ENCODE measurements at places on chromosomes 7 and 10.

DNA sequence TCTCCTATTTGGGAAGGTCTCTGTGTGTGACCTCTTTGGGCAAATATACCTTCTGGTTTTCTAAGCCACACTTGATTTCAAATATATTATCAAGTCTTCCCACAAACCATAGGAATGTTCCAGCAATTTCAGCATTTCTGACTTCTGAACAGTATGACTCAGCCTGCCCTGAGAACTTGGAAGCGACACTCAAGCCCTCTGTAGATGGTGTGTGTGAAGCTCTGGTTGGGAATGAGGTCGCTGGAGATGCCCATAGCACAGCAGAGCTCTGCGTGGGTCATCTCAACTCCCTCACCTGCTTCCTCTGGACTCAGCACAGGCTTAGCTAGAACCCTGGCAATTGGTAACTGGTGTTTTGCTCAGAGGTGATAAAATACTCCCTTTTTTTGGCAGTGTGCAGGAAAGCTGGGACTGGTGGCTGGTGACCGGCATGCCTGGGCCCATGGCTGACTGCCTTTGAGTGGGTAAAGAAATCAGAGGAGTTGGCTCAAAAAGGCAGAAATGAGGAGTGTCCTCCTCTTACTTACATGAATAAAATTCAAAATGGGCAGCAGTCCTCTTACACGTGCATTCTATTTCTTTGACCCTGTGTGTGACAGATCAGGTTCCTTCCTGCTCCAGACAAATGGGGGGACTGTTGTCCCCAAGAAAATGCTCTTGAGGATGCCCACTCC, 87.5 kb upstream of the NRP1 start:
- DNase-seq: no peak

- no peak for DNase-seq
These were observed 125.4 kb downstream of the AUTS2 start for GRCh38 chr7:69723663-69724062.

GRCh38 chr7:3722396-3722922, 421.4 kb downstream of the SDK1 start:
- DNase-seq: peak; percentile 67

DNA sequence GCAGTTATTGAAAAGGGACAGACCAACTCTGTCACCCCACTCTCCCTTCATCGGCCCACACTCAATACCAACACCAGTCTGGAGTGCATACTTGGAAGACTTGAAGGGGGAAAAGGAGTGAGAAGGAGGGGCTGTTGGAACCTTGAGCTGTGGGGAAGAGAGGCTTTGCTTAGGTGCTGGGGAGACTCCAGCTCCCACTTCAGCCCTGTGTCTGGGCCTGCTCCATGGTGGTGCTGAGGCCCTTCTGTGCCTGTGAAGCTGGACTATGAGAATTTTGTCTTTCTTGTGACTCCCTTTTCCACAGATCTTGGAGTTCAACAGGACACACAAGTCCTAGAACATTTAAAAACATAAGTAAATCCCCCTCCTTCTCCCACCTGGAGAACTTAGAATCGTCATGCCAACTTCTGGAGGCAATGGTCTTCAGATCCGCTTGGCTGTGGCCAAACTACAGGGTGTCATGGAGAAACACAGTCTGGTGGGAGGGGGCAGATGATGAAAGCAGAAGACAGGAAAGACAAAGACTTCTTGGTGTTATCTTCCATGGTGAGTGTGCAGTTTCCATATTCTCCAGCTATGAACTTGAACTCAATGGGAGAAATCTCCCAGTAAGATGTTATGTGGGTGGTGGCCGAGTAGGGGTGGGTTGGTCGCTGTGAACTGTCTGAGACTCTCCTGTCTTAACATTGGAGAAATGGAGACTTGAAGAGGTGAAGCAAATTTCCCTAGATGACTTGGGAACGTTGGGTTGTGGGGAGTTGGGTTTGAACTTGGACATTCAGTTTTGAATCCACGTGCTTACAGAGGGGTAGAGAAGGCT, 18.4 kb upstream of the GIMAP8 start:
- no peak for DNase-seq

- DNase-seq: no peak
These were observed 25.8 kb upstream of the ZRANB1 start for GRCh38 chr10:124916098-124916584.

- DNase-seq: no peak
These were observed 5.7 kb downstream of the ANK3 start for GRCh38 chr10:60384011-60384410.

GRCh38 chr10:4533621-4534020, 292.4 kb upstream of the AKR1E2 start:
- DNase-seq: no peak

- DNase-seq: no peak
These were observed 59.3 kb upstream of the IL6 start for GRCh38 chr7:22667562-22668239.

GRCh38 chr7:102119925-102120324, 166.7 kb upstream of the SH2B2 start:
- no peak for DNase-seq

DNA sequence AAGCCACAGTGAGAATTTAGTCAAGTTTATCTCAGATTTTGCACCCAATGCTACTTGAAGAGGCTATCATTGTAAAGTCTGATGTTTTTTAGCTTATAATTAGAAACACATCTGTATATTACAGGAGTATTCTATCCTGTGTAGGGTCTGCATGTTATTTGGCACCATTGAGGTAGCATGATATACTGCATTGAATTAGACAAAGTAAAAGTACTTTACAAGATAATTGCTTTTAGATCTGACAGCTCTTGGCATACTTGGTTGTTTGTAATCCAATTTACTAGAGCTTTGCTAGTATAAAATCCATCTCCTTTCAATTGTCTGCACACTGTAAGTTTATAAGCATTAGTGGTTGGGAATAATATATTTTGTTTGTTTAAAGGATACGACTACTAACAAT, 714.3 kb downstream of the ANKRD7 start:
- DNase-seq: no peak

- DNase-seq: peak; percentile 3
These were observed 33.6 kb downstream of the TCERG1L start for GRCh38 chr10:131277969-131278368.

- DNase-seq: peak; percentile 11
These were observed 216.9 kb downstream of the POLR1F start for GRCh38 chr7:19491821-19492452.

Measured in HEK293T (cell line).